ENCODE measurements at places on chromosomes 13 and 19. TPM values are rescaled to one million over a fixed set of nuclear protein-coding genes. Genes with fewer than 3 reads are reported as not detected.

The FXYD3 gene
- 2.3 TPM for total RNA-seq

The MYPOP gene
- 16.0 TPM for total RNA-seq

The KLF2 gene
- 73.1 TPM for total RNA-seq

The FOSB gene
- 0.32 TPM for total RNA-seq

All from Right ventricle myocardium inferior (tissue), 1 donor.